GDM1 (cell line): ENCODE measurements at places on chromosomes 6 and 20.

DNA sequence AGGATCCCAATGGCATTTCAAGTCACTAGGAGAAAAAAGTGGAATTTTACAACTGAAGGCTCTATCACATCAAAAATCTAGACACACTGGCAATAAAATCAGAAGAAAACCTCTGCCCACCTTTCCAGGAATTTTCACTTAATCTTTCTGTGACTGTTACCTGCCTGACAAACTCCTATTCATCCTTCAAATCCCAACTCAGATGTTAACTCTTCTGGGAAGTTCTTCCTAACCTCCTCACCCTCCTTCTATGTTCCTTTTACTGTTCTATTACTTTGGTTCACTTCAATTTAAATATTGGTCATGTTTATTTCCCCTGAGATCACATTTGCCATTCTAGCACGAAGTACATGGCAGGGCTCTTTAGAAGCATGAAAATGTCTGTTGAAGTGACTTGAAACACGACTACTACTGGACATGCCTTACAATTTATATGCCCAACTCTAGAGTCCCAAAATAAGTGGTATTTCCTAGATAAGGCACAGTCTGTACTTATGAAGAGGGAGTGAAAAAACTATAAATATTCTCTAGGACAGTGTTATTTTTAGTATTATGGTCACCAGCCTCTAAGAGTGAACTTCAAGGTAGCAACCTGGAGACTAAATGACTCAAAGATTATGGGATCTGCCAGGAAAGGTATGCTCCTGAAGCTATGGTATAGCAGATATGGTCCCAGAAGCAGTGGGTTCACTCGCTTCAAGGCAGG lies 17.1 kb downstream of the CHD6 start:
- no peak for DNase-seq

- DNase-seq = no peak
These were observed 259.1 kb upstream of the FERMT1 start for GRCh38 chr20:6381887-6382286.

DNA sequence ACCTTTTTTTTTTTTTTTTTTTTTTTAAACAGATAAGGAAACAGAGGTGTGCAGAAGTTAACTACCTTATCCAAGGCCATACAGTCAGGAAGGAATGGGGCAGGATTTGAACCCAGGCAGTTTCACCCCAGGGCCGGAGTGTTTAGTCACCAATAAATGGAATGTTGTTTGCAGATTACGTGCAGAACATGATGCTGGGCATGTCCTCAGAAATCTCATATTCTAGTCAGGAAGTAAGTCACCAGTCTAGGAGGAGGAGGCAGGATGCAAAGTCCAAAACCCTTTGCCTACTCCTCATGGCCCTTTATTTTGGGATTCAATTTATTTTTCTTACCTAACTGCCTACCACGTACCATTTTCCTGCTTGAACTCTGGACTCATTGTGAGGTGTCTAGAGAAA lies 57.1 kb upstream of the LRRC1 start:
- DNase-seq = no peak

- no peak for DNase-seq
These were observed 1.2 kb upstream of the KCNB1 start for GRCh38 chr20:49483696-49484123.

DNA sequence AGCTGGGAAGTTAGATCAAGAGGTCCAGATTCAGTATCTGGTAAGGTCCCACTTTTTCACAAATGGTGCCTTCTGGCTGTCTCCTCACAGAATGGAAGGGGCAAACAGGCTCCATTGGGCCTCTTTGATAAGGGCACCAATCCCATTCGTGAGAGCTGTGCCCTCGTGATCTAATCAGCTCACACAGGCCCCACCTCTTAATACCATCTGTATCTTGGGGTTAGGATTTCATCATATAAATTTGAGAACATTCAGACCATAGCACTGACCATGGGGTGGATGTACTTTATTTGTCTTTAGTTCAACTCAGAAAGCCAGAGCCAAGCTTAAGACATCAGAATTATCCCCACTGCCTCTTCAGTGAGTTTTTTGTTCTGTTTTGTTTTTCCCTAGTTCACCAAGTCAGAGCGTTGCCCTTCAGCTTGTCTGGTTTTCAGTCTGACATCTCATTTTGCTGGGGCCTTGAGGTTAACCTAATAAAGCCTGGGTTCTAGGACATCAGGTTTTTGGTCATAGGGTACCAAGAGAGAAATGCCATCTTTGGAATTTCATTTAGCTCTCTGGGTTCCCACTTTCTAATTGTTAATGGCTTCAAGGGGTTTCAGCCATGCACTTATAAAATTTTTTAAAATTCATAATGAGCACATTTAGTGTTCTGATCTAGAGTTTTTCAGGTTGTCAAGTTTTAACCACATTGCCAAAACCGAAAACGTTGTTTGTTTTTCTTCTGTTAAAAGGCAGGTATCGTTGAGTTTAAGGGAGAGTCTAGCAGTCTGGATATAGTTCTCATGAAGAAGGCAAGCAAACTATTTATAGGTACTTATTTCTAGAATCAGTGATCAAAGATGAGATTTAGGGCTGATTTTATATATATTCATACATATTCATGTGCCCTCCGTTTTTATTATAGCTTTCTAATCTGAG lies 19.0 kb downstream of the SENP6 start:
- DNase-seq = no peak

- DNase-seq = no peak
These were observed 3.9 kb downstream of the SLC22A2 start for GRCh38 chr6:160254467-160255312.

DNA sequence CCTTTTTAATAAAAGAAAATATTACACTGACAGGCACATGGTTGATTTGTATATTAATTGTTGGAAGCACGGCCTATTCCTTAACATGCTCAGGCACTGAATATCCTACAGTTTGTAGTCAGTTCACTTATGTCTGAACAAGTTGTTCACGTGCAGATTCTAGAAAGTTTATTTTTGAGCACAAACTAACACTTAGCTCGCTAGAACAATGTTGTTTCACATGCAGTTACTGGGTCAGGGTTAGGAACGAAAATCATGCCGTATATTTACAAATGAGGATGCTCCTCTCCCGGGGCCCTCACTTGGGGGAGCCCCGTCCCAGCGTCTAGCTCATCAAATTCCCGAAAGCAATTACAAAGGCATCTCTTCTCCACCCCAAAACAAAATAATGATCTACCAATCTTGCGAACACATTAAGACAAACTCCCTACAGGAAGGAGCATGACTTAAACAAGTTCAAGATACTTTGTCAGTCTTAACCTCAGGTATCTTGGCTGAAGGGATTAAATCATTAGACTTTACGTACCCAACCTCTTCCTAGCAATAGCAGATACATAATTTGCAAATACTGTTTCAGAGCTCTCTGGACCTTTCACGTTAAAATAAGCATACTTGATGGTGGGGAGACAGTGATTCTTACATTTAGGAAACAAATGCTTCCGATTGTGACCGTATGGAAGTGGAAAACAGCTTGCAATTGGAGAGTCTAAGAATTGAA lies 1.5 kb downstream of the MAP7 start:
- no peak for DNase-seq

DNA sequence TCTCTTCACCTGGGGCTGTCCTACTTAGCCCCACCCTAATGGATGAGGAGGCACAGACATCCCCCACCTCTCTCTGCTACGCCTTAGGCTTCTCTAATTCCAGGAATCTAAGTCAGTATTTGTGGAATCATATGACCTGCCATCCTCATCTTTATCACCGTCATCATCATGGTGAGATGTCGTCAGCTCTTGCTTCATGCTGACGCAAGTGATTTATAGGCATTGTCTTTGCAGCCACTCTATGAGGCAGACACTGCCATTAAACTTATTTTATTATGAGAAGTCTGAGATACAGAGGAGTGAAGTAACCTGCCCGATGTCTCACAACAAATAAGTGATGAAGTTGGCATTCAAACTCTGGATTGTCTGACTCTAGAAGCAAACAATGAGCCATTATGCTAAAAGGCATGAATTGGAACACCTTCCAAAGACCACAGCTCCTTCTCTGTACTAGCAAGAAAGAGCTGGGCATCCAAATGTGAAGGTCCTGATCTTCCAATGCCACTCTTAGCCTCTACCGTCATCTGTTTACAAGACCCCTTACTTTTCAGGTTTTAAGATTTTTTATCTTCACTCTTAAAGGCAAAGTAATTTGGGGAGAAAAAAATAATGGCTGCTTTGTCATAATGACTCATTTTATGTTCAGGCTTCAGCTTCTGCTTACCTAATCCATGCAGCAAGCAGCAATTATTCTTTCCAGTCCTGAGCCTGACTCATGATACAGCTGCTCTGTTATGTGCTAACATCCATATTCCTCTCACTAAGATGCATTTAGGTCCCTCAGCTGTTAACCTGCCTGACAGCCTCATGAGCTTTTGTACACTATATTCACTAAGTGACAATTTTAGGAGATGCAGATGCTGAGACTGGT lies 113.7 kb upstream of the BCLAF1 start:
- no peak for DNase-seq

- no peak for DNase-seq
These were observed 838 bp downstream of the AHCY start for GRCh38 chr20:34302312-34302722.

- no peak for DNase-seq
These were observed 450.1 kb downstream of the COL12A1 start for GRCh38 chr6:74755778-74756177.

- no peak for DNase-seq
These were observed 293.8 kb downstream of the FRK start for GRCh38 chr6:115766745-115767462.

GRCh38 chr20:43564455-43564854 lies 5.6 kb downstream of the SGK2 start:
- DNase-seq = no peak

DNA sequence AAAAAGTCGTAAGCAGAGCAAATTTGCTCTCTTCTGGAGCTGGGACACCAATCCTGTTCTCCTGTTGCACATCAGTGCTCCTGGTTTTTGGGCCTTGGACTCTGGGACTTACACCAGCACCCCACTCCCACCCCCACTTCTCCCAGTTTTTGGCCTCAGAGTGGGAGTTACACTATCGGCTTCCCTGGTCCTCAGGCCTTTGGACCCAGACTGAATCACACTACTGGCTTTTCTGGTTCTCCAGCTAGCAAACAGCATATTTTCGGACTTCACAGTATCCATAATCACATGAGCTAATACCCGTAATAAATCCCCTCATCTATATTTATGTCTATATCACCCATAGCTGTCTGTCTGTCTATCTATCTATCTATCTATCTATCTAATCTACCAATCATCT lies 23.2 kb upstream of the ASCC3 start:
- no peak for DNase-seq

GRCh38 chr6:105587349-105588122 lies 184.7 kb upstream of the PREP start:
- no peak for DNase-seq

- no peak for DNase-seq
These were observed 15.0 kb downstream of the DLGAP4 start for GRCh38 chr20:36320898-36321695.

- no peak for DNase-seq
These were observed 107.3 kb downstream of the GMPR start for GRCh38 chr6:16345449-16346330.

DNA sequence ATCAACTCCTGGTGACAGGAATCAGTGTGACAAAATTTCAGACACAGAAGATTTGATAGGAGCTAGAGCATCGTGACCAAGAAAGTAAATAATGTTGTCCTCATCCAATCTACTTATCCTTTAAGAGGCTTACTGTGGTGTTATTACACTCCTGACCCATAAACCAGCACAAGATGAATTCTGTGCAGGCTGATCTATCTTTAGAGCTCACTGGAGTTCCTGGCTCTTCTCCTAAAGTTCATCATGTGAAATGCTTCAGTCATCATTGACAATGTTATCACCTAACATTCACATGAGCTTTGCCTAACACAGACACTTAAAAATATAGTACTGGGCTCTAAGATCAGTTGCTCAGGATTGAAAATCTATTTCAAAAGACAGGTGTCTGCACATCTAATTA lies 271.0 kb upstream of the HSF2 start:
- no peak for DNase-seq

- no peak for DNase-seq
These were observed 34.8 kb downstream of the TOP1 start for GRCh38 chr20:41063442-41063841.

- no peak for DNase-seq
These were observed 66.3 kb upstream of the MPC1 start for GRCh38 chr6:166449036-166449435.

DNA sequence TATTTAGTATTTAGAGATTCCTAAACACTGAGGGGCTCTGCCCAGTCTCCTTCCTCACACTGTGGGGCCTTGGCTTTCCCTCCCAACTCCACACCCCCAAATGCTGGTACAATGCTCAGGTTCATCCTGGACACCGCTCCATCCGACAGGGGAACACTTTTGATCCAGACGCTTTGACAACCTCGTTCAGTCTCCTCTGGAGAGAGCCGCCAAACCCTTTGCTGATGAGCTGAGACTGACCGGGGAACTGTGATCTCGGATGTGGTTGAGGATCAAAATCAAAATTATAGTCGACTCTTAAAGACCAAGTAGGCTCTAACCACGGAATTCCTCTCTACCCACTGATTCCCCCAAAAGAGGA lies 38.8 kb upstream of the HLA-E start:
- DNase-seq = no peak
